ENCODE measurements at places on chromosomes 5 and 9.

GRCh38 chr5:61440086-61440485, 108.0 kb downstream of the ZSWIM6 start:
- DNase-seq = no peak

- no peak for DNase-seq
These were observed 8.2 kb upstream of the FST start for GRCh38 chr5:53472279-53472678.

DNA sequence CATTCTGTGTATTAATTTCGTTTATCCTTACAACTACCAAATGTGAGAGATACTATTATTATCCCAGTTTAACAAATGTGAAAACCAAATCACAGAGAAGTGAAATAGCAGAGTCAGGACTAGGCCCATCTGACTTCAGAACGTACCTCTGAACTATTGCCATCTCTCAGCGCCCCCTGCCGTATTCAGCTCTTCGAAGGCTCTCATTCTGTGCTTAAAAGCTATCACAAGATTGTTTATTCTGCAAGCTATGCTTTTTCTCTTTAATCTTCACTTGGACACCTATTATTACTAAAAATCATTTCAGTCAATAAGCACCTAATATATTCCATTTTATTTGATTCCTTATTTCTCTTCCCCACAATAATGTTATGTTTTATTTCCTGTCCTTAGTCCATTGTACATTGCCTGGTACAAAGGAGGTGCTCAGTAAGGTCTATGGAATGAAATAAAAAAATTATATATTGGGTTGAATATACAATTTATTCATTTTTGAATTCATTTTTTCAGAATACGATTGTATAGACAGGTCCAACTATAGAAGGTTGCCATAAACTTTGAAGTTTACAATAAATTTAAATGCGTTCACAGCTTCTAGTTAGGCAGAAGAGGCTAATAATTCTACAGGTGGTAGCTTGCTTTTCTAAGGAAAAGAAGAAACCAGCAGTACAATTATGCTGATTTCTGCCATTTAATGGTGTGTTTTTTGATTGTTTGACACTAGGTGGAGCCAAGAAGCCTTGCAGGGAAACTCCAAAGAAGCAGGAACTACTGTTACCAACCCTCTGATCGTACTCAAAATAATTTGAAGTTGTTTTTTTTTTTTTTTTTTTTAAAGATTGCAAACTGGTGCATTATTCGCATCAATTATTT, 202.2 kb upstream of the DMRTA1 start:
- DNase-seq = no peak

GRCh38 chr5:150710165-150710564, 9.3 kb upstream of the RBM22 start:
- no peak for DNase-seq

DNA sequence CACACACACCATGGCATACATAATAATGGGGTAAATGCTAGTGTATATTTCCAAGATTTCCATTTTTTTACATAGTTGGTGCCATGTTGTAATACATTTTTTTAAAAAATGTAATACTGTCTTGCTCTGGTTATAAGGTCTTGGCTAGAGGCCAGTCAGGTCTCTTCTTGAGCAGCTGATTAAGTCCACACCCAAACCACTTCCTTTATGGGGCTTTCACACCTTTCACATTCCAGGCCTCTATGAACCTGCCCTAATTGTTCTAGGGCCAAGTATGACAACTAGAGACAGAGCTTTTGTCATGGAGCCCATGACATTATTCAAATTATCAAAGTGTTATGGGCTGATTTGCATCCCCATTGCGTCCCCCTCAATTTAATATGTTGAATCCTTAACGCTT, 495.6 kb upstream of the CTNND2 start:
- no peak for DNase-seq

DNA sequence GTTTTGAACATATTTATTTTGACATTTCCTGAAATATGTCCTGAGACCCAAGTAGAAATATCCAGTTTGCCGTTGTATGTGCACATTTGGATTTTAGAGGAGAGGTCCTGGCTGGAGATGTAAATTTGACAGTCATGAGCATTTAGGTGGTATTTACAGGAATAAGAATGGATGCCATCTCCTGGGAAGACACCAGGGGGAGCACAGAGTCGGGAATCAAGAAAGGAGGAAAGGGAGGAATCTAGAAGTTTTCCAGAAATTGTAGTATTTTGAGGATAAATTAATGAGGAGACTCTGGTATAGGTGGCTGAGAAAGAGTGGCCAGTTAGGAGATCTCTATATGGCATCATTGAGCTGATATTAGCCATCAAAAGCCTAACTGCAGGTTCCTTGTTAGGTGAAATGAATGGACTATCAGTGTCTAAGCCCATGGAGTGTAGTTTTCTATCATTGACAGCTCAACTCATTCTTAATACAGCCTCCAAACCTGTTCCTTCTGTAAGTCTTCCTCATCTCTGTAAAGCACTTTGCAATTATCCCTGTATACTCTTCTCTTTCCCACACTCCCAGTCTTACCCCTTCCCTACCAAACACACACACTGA, 7.2 kb downstream of the GAPT start:
- no peak for DNase-seq

- no peak for DNase-seq
These were observed 60.8 kb upstream of the PHYKPL start for GRCh38 chr5:178293400-178293799.

DNA sequence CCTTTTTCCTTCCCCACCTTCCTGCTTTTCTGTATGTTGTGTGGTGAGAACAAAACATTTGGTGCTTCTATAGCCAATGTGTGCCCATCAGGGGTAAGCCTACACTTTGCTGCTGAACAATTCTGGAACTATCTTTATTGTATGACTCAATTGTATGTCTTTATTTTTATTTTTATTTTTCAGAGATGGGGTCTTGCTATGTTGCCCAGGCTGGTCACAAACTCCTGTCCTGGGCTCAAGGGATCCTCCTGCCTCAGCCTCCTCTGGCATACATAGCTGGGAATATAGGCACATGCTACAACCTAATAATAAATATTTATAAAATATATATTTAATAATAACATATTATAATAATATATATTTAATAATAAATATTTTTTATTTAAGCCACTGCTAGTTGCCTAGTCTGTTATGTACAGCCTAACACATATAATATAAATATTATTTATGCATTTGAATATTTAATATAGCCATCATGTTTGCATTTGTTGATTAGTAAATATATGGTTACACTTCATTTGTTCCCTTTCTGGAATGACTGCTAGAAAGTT, 11.8 kb upstream of the DMXL1 start:
- no peak for DNase-seq

GRCh38 chr9:105835721-105836120, 141.4 kb downstream of the TMEM38B start:
- no peak for DNase-seq

DNA sequence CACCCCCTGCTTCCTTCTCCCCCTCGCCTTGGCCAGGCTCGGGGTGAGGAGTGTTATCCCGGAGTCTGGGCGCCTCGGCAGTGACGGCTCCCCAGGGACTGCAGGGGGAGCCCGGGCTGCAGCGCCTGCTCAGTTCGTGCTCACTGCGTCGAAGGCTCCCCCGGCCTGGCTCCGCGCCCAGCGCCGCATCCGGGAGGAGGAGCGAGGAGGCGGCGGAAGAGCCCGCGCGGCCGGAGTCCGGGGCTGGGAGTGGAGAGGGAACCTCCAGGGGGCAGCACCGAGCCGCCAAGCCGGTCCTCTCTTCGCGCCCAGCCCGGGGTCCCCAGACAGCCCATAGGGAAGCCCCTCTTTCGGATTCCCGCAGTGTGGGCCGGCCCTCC, 1.3 kb upstream of the EGR1 start:
- DNase-seq = peak; percentile 86

- DNase-seq = no peak
These were observed 192.7 kb downstream of the SMC2 start for GRCh38 chr9:104286799-104287198.

DNA sequence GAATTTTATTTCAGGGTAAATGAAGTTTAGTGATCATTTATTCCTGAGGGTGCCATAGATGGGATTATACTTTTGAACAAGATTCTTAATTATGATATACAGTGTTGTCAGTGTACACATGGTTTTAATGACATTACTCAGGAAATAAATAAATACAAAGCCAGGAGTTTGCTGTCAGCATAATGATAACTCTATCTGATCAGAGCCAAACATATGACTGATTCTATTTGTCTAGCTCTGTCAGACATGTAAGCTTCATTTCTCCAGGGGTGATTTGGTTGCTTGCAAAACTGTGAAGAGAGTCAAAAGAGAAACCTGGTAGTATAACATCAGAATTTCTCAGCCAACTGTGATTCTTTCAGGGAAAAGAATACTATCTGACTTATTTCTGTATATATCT, 1425.8 kb upstream of the C9orf72 start:
- no peak for DNase-seq

- no peak for DNase-seq
These were observed 30.7 kb downstream of the TSTD2 start for GRCh38 chr9:97602430-97602829.

DNA sequence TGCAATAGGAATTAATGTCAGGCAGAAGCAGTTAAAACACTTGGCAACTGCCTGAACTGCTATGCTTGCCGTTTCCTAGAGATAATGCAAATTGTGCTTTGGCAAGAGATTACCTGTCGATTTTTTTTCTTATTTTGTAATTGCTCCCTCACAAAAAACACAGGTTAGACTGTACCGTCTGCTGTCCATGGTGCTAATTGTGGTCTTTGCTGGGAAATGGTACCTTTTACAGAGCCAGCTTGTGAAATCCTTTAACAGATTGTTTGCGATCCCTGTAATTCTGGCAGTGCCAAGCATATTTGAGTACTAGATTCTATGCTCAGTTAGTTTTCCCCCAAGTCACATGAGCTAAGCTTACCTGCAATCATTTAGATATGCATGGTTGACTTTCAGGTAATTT, 2125.8 kb upstream of the WWC1 start:
- no peak for DNase-seq

- DNase-seq = no peak
These were observed 46.0 kb downstream of the SLC44A1 start for GRCh38 chr9:105290418-105290817.

DNA sequence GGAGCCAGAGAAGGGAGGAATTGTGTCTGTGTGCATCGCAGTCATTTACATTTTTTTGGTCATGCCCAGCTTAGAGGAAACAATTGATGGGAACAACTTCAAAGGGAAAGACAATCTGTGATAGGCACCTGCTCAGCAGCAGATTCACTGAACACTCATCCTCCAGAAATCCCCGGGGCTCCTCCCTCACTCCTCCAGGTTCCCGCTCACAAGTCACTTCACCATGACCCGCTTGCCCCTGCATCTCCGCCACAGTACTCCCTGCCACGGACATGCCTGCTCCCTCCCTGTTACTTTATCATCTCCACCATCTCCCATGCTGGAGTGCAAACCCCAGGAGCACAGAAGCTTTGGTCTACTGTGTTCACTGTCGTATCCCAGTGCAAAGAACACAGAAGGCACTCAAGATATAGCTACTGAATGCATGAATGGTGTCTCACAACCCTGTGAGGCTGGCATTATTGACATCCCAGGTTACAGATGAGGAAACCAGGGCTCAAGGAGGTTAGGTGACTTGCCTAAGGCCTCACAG, 16.2 kb downstream of the LHX6 start:
- DNase-seq = no peak

DNA sequence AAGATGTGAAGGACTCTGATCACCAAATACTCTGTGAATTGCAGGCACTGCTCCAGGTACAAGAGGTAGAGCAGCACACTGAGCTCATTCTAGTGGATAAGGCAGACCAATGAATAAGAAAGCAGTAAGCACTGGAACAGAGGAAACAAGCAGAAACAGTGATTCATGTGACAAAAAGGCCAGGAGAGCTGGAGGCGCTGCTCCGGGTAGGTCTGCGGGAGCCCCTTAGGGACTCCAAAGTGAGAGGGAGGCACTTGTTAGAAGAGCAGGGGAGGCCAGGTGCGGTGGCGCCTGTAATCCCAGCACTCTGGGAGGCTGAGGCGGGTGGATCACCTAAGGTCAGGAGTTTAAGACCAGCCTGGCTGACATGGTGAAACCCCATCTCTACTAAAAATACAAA, 231.6 kb upstream of the NFIL3 start:
- no peak for DNase-seq

GRCh38 chr5:167769846-167770413, 521.5 kb upstream of the WWC1 start:
- no peak for DNase-seq

DNA sequence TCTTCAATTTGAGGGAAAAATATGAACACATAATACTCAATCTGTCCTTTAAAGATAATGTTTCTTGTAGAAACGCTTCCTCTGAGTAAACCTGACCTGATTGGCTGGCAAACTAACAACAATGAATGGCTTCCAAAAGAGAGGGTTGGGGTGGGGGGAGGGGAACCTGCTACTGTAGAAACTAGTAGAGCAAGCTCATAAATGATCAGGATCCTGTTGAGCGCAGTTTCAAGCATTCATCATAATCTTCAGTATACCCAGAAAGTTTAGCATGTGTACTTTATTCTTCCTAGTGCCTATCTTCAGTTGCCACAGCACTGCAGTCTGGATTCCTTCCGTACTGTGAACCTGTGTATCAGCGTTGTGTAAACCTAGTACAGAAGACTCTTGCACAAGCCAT, 63.0 kb upstream of the FCHO2 start:
- no peak for DNase-seq

DNA sequence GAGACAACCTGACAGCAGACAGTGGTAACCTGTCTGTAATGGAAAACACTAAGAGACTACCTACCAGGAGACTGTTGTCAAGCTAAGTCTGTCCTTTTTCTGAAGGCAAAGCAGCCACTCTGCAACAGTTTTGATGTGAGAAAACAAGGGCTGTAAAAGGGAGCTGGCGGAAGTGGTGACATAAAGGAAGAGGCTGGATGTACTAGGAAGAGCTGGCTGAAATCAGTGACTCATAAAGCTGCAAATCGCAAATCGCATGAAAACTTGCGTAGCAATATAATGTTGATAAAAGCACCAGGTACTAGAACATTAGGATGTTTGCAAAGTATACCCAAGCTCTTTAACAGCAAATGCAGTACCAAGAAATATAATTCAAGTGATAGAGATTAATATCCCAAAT, 1.4 kb downstream of the NSUN2 start:
- DNase-seq = no peak

GRCh38 chr9:105646879-105647594, 15.2 kb upstream of the TAL2 start:
- no peak for DNase-seq

DNA sequence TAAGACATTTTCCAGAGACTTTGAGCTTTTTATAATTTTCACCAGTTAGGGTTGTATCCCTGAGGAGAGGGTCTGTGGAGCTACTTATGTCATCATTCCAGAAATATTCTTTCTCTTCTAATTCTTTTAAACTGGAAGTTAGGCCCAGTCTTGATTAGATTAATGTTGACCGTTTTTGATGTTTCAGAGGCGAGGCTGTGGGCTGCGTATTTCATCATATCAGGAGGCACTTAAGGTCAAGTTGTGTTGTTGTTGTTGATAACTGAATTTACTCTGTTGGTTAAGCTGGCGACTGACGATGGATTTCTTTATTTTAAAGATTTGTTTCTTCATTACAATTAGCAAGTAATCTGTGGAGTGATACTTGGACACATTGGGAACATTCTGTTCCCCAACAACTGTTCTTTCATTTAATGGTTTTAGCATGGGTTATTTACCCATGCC, 20.1 kb downstream of the IPO11 start:
- no peak for DNase-seq

- DNase-seq = no peak
These were observed 88.2 kb upstream of the ANKRD55 start for GRCh38 chr5:56321236-56321881.

Data from stimulated activated CD8-positive, alpha-beta memory T cell treated with anti-CD3 and anti-CD28 coated beads, Interleukin-7, amount 100 ng/mL, for 24 hours (primary cell).